SW 1271 (cell line): ENCODE measurements at places on chromosomes 16 and 17.

- no peak for DNase-seq
Measured at GRCh38 chr17:78383725-78384471, 5.4 kb downstream of the PGS1 start.

GRCh38 chr17:63530557-63531021, 7.4 kb downstream of the KCNH6 start:
- DNase-seq = no peak

DNA sequence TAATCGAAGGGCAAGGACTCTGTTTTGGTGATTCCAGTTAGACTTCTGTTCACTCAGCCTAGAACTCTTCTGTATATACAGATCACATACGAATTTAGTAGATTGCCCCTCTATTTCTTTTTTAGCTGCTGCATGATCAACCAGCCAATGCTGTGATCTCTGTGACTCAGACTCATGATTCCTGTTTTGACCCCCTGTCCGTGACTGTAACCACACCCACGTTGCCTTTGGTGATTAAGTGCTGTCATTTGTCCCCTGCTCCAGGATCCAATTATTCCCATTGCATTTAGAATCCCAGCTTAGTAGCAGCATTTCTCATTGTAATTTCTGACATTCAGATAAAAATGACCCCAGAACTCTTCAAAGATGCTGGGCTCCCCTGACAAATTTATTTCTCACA, 545.7 kb downstream of the NPIPA7 start:
- no peak for DNase-seq

DNA sequence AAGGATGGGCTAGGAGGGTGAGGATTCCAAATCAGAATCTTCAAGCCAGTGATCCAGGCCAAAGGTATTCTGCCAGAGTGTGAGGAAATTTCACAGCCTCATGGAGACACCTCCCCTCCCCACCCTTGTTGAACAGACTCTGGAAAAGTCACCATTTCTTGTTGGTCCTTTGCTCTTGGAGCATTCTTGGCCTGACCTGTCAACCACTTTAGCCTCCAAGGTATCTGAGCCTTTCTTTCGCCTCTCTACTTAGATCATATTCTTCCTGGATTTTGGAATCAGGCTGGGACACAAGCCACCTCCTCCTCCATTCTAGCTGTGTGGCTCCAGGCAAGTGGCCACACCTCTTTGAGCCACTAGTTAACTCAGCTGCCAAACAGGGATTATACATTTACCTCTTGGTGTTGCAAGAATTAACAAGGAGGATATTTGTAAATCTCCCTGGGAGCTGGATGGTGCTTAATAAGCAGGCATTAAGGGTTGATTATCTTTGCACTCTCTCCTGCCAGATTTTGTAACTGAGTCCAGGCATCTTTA, 193.5 kb downstream of the WWOX start:
- no peak for DNase-seq

DNA sequence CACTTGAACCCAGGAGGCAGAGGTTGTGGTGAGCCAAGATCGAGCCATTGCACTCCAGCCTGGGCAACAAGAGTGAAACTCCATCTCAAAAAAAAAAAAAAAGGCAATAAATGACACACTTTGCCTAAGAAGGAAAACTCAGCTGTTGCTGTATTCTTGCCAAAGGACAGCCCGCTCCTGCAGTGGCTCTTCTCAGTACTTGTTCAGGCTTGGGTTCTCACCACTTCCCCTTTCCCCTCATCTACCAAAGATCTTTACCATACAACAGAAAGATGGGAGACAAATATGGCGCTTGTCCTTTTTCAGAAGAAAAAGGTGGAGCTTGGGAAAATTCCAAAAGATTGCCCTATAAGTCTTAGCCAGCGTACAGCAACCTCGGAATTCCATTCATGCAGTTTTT, 58.5 kb downstream of the MYH13 start:
- DNase-seq = no peak

GRCh38 chr17:60129164-60129563, 20.6 kb upstream of the CA4 start:
- DNase-seq = no peak

GRCh38 chr17:4896332-4897197, 2.8 kb upstream of the C17orf107 start:
- DNase-seq = no peak

DNA sequence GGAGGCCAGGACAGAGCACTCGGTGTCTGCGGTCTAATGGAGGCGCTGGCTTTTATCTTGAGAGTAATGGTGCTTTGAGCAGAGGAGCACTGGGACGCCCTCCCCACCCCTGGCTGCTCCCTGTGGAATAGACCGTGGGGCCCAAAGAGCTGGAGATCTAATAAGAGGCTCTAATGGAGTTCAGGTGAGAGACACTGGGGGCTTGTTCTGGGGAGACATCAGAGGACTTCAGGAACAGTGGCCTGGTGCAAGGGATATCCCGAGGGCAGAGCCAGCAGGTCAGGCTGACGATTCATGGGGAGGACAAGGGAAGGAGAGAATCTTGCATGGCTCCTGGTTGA, 9.5 kb upstream of the KRT19 start:
- no peak for DNase-seq

GRCh38 chr16:23695756-23696155, 17.1 kb downstream of the PLK1 start:
- DNase-seq = no peak

DNA sequence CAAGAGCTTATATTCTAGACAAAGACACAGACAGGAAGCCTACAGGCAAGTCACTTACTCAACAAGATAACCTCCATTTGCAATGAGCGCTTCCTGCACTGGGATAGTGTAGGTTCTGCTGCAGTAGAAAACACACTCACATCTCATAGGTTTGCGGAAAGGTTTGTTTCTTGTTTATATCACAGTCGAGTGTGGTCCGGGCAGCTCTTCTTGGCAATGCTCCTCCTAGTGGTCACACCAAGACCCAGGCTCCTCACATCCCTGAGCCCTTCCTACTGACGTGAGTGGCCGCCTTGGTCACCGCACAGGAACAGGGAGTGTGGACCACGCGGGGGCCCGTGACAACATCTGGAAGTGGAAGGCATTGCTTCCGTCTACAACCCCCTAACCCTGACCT, 48.0 kb upstream of the RBFOX3 start:
- peak; percentile 3 for DNase-seq

- DNase-seq = no peak
Measured at GRCh38 chr17:50127697-50128361, 2.1 kb downstream of the SAMD14 start.

- no peak for DNase-seq
Measured at GRCh38 chr17:20979792-20980083, 63.1 kb downstream of the USP22 start.

GRCh38 chr17:21170809-21171208, 43.2 kb downstream of the TMEM11 start:
- no peak for DNase-seq

- DNase-seq = no peak
Measured at GRCh38 chr17:8289103-8289397, 580 bp downstream of the RANGRF start.
